Tongue (tissue), 3 donors: ENCODE measurements at places on chromosomes 4 and X. TPM values are rescaled to one million over a fixed set of nuclear protein-coding genes. Genes with fewer than 3 reads are reported as not detected.

The UGT2B15 gene
- total RNA-seq = not detected

The ARHGAP24 gene
- total RNA-seq = 112 TPM

The TRIM61 gene
- total RNA-seq = 4.2 TPM

The SSX1 gene
- total RNA-seq = not detected

DNA sequence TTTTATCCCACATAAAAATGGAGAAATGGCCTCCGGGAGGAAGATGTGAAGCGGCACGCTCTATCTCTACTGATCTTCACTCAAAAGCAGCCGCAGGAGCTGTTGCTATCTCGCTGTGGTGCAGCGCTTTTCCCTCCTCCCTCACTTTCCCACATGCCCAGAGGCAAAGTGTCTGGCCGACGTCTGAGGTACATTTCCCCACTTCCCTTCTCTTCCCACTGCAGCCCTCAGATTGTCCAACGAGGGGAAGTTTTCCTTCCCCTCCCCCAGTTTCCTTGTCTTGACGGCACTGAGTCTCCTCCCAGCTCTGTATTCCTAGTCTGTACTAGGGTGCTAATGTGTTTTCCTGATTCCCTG is 660 bp upstream of the COL25A1 start:
- DNase-seq = peak; percentile 43

GRCh38 chr4:41258783-41259182 is 2.1 kb downstream of the UCHL1 start:
- DNase-seq = peak; percentile 73

DNA sequence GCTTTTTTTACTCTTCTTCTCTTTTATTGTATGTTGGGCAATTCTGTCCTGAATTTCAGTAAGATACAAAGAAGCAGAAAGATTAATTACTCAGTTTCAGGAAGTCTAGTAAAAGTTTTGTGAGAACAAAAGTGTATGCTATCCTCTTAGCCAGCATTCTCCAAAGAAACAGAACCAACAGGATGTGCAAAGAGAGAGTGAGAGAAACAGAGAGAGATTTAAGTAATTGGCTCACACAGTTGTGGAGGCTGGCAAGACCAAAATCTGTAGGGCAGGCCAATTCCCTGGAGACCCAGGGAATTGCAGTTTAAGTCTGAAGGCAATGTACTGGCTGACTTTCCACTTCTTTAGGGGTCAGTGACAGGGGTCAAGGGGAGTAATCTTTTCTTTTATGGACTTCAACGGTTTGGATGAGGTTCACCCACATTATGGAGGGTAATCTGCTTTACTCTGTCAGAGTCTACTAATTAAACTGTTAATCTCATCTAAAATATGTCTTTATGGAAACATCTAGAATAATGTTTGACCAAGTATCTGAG is 59.2 kb upstream of the SLC39A8 start:
- no peak for DNase-seq

- no peak for DNase-seq
These were observed 199.5 kb upstream of the HS3ST1 start for GRCh38 chr4:11628093-11628725.

DNA sequence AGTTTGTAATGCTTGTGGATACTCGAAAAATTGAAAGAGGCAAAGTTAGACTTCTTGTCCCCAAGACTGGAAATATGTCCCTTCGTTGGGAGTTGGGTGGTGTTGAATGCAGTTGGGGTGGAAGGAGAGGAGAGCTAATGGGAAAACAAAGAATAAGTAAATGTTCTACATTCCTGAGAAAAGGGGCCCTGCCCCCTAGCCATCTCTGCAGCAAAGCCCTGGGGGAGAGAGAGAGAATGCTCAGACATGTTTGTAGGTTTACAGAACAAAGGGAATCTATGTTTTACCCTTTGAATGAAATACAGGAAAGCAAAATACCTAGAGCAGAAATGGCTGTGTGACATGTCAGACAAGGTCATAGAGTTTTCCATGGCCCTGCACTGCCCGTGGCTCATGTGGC is 88.1 kb downstream of the RASL11B start:
- DNase-seq = no peak

GRCh38 chr4:45475548-45475947 is 648.3 kb downstream of the GABRG1 start:
- peak; percentile 4 for DNase-seq

DNA sequence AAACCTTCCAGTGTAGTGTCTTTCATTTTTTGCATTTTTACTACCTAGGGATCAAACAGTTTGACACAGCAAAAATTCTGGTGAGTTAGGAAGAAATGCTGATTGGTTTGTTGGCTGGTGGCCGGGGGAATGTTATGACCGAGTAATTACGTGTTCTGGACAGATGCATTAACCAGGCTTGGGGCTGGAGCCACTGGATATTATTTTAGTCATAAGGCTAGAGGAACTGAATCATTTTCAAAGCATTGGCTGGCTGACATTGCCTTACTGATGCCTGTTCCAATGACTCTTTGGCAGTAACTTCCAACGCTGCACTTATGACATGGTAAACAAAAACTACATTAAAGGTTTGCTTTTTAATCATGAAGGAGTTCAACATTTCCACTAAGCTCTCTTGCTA is 84.6 kb downstream of the FBXO8 start:
- DNase-seq = peak; percentile 86
